ENCODE measurements at places on chromosomes 16 and 17.

- no peak for DNase-seq
Observed at GRCh38 chr17:50046179-50046578, 9.7 kb upstream of the ITGA3 start.

DNA sequence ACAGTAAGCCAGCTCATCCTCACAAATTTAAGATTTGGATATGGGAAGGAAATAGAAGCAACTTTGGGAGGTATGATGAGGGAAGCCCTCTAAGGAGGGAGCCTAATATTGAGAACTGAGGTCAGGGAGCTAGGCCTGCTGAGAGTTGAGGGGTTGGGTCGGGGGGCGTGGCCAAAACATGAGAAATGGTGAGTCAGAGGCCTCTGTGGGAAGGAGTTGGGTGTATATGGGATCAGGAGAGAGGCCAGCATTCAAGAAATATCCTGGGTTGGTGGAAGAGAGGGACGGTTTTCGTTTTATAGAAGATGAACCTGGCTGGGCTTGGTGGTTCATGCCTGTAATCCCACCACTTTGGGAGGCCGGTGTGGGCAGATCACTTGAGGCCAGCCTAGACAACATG is 48.4 kb downstream of the CLEC16A start:
- no peak for DNase-seq

GRCh38 chr16:1863681-1864460 is 8.1 kb downstream of the MEIOB start:
- no peak for DNase-seq

GRCh38 chr17:3796110-3796821 is 4.7 kb downstream of the ITGAE start:
- no peak for DNase-seq

- DNase-seq = no peak
Observed at GRCh38 chr16:7597677-7598076, 265.0 kb downstream of the RBFOX1 start.

- peak; percentile 53 for DNase-seq
Observed at GRCh38 chr16:84720177-84720579, 20.4 kb downstream of the USP10 start.

GRCh38 chr17:67054011-67054591 is 9.7 kb downstream of the CACNG1 start:
- DNase-seq = no peak

DNA sequence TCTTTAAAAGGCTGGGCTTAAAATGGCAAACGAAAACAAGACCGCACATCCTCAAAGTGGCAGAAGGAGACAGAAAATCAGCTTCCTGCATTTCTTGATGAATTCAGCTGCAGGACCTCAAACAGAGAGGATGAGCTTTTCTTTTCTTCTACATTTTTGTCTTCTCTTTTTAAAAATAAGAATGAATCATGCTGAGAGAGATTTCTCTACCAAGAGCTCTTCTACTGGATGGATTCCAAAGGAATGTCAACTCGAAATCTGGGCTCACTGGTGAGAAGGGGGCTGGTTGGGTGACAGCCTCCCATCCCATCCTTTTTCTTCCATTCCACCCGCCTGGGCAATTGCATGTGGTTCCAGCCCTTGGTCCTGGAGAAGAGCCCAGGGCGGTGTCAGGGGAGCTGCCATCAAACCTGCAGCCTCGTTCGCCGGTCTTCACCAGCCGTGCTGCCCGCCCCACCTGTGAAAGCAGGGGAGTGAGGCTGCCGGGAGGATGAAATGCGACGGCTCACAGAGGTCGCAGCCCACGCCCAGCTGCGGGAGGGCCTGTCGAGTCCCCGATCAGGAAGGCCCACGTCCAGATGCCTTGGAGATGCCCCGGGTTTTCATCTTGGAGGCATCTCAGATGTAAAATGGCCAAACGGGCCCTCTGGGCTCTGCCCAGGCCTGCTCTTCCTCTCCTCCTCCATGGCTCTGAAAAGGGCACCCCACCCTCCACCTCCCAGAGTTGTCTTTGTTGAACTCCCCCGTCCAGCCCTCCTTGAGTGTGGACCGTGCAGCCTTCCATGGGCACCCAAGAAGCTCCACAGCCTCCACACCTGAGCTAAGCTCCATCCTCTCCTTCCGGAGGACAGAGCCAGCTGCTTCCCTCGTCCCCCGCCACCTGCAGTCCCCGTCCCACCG is 121.9 kb downstream of the FOXL1 start:
- DNase-seq = no peak

DNA sequence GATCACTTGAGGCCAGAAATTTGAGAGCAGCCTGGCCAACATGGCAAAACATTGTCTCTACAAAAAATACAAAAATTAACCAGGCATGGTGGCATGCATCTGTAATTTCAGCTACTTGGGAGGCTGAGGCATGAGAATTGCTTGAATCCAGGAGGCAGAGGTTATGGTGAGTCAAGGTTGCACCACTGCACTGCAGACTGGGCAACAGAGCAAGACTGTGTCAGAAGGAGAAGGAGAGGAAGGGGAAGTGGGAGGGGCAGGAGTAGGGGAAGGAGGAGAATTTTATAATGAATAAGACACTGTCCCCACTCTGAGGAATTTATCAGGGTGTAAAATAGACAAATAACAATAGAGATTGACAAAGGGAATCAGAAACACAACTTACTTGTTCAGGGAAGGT is 440.6 kb upstream of the DYNLRB2 start:
- no peak for DNase-seq

DNA sequence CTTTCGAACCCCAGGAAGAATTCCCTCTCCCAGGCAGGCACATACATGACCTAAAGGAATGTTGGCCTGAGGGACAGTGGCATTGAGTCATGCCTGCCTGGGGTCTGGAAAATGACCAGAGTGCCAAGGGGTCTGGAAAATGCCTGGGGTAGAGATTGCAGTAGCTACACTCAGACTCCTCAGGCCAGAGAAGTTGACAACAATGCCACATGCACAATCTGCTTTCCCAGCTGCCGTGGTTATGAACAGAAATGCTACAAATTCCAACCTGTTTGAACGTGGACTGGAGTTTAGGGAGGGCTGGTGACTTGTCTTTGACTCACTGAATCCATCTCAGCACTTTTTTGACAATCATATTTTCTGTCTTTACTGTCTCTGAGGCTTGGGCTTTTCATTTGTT is 250.0 kb downstream of the ABCC12 start:
- no peak for DNase-seq

DNA sequence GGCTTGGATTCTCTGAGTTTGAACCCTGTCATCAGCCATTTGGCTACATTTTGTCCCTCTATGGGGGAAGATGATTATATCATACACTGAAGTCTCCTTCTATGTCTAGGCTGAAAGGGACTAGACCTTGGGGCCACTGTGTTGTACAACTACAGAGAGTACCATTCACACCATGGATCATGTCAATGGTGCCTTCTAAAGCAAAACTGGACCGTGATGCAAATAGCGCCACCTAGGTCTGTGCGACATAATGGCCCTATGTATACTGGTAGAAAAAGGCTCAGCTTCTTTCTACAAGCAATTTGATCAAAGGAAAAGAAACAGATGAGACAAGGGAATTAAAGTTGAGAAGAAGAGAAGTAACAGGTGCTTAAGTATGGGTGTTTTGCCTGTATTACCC is 100.7 kb downstream of the LYRM1 start:
- DNase-seq = no peak

- no peak for DNase-seq
Observed at GRCh38 chr16:10181196-10182162, 749 bp downstream of the GRIN2A start.

DNA sequence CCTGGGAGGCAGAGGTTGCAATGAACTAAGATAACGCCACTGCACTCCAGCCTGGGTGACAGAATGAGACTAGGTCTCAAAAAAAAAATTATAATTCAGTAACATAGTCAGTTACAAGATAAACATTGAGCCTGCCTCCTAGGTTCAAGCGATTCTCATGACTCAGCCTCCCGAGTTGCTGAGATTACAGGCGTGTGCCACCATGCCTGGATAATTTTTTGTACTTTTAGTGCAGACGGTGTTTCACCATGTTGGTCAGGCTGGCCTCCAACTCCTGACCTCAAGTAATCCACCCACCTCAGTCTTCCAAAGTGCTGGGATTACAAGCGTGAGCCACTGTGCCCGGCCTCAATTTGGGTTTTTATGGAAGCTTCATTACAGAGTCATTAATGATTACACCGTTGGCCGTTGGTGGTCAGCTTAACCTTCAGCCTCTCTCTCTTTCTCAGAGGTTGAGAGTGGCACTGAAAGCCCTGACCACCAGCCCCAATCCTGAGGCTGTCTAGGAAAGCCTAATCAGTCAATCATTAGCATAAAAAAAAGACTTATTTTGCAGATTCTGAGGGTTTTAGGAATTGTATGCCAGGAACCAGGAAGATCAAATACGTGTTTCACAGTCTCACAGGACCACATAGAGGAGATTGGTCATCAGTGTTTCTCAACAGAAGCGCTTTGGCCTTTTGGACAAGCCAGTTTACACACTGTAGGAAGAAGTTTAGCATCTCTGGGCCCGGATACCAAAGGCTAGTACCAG is 1.3 kb upstream of the LRRC37A3 start:
- no peak for DNase-seq

GRCh38 chr17:62794666-62794971 is 13.5 kb downstream of the MARCHF10 start:
- DNase-seq = no peak

- peak; percentile 87 for DNase-seq
Observed at GRCh38 chr17:28511858-28512461, 5.8 kb downstream of the FOXN1 start.
